ENCODE measurements at places on chromosomes 3 and 15.

DNA sequence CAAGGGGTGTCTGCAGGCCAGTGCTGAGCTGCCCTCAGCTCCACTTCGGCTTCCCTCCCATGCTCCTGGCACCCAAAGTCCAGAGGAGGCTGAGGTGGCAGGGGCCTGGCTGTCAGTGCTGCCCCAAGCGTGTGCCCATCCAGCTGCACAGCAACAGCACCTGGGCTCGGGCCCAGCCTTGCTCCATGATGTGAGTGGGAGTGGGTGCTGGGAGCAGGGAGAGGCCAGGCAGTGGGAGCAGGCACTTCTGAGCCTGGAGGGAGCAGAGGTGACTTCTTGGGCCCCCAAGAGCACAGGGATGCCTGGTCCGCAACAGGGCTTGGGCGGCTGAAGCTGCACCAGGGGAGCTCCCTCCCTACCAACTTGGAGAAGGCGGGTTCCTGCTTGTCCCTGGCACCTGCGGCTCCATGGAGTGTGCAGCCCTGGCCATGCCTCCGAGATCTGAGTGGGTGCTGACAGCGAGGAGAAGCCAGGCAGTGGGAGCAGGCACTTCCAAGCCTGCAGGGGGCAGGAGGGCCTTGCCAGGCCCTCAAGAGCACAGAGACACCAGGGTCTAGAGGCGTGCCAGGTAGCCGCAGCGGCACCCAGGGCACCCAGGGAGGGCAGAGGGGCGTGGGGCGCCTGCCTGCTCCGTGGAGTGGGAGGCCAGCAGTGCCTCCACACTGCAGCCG lies 366.7 kb upstream of the SGO1 start:
- no peak for DNase-seq

DNA sequence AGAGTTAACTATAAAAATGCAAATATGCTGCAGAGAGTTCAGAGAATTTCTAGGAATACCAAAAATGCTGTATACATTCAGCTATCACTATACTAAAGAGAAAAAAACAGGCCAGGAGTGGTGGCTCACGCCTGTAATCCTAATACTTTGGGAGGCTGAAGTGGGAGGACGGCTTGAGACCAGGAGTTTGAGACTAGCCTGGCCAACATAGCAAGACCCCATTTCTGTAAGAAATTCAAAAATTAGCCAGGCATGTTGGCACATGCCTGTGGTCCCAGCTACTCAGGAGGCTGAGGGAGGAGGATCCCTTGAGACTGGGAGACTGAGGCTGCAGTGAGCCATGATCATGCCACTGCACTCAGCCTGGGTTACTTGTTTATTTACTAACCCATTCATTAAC lies 74.7 kb upstream of the SLC12A8 start:
- DNase-seq: no peak

- no peak for DNase-seq
These were observed 40.9 kb downstream of the STAG1 start for GRCh38 chr3:136711277-136711676.

DNA sequence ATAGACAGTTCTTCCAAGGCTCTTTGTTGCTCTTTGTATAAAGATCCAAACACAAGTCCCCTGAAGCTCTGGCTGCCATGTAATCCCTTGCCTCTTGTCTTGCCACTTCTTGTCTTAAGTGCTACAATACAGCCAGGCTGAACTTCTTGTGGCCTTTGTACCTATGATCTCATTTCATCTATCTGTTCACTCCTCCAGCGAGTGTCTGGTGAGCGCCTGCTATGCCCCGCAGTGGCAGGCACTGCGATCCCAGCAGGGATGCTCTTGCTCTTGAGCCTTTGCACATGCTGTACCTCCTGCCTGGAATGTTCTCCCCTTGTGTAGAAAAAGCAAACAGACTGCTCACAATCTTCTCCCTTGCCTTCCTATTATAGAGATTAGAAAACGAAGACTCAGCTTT lies 81.9 kb upstream of the ADPGK start:
- DNase-seq: no peak

DNA sequence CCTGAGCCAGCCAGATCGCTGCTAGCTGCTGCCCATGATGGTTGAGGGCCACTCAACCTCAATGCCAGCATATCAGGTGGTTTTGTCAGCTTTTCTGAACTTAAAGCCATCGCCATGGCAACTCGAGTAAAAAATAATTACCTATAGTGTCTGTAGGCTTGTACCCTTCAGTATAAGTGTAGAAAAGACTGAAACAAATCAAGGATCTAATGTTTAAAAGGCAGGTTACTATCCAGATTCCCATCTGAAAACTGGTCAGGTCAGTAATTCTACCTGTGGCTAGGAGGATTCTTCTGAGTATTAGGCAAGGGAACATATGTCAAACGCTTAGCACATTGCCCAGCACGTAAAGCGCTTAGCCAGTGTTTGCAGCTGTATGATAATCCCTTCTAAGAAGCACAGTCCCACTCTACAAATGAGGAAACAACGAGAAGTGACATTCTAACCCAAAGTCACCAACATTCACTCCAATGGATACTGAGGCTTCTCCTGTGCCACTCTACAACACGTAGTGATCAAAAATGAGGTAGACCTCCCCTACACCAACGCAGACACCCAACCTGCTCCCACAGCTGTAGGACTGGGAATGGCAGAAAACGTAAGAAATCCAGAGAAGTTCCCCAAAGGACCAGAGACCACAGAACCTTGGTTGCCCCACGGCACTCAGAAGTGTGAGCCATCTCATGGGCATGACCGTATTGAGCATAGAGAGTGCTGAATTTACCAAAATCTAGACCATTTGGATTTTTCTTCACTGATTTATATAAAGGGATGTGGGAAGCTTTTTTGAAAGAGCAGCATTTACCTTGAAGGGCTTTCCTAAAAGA lies 55.3 kb downstream of the SLTM start:
- DNase-seq: no peak

GRCh38 chr3:99669879-99670555 lies 31.6 kb downstream of the COL8A1 start:
- DNase-seq: no peak

DNA sequence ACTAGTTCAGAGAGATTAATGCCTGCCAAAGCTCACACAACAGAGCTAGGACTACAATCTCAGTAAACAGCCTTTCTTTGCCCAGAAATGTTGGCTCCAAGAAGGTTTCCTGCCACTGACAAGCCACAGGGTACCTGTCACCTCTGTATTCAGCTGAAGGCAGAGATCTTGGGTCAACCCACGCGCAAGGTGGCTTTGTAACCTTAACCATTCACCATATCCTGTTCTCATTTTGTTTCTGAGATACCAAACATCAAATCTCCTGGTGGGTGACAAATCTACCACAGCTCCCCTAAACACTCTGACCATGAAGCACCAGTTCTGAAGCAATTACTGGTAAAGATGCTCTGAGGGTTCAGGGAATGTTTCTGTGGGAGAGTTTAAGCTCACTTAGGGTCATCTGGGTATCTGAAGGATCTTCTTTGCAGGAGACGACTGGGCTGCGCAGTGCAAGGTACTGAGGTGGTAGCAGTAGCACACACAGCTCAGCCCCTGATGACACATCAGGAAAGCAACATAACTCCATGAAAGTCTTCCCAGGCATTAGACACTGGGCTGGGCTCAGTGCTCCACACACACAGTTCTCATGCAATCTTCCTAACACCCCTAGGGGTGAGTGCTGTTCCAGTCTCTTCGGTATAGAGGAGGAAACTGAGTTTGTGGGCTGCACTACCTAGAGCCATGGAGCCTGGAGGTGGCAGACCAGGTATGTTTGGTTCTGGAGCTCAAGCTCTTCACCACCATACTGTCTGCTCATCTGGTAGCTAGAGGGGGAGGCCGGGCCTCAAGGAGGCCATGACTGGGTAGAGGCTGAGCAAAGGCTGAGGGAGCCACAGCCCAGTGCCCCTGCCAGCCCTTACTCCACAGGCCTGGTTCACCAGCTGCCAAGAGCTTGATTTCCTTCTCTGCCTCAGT lies 7.7 kb downstream of the CXCR6 start:
- no peak for DNase-seq

DNA sequence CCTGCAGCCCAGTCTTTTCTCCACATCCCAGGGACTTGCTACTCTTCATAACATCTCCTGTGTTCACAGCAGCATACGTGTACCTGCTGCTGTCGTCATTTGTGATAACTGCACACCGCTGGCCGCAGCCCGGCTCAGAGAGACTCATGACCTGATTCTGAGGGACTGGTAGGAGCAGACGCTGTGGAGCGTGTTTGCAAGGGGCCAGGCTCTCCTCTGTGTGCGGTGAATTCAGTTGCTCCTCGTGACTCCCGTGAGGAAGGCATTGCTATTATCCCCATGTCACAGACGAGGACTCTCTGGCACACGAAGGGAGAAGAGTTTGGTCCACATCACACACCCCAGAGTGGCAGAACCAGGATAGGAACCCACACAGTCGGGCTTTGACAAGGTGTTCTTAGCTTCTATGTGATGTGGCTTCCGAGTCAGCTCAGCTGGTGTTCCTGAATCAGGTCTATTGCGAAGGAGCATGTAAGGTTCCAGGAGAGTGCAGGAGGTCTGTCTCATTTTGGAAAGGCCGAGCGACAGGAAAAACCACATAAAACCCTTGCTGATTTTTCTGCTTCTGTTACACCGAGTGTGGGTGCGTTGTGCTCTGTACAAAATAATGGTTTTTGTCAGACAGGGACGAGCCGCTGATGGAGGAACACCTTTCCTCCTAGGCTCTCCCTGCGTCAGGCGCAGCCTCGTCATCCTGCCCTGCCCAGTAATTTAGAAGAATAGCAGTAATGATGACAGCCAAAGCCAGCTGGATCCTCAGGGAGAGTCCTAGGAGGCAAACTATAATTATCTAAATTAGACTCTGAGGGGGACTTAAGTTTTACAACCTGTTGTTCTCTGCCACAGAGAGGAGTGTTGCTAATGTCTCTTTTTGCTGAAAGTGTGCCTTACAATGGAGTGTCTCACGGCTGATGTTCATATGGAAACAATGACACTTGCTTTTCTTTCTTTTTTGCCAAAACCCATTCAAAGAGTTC lies 157.5 kb upstream of the RGMA start:
- no peak for DNase-seq

DNA sequence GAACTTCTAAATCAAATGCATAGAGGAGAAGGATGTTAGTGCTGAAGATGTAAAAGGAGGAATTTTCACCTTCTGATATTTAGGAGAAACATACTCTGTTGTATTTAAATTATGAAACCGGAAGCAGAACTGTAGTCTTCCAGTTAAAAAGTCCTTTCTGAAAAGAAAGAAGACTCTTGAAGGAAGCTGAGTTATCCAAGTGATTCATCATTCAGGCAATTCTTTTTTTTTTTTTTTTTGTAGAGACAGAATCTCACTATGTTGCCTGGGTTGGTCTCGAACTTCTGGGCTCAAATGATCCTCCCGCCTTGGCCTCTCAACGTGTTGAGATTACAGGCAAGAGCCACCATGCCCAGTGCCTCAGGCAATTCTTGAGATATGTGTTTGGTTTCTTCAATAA lies 424.8 kb upstream of the TPM1 start:
- no peak for DNase-seq

DNA sequence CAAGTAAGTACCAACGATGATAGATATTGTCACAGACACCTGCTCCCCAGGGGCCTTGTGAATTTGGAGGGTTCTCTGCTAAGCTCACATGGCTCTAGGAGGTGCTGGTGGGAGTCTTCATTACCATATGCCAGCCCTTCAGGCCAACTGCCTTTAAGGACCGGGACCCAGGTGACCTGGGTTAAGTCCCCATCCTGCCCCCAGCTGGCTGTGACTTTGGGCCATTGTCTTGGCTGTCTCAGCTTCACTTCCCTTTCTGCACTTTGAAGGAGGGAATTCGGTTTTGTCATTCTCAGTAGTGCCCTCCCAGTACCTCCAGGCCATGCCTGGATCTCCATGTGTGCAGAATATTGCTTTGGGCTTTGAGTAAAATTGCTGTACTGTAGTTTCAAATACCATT lies 72.8 kb upstream of the ACAD9 start:
- DNase-seq: no peak

- DNase-seq: no peak
These were observed 50.2 kb upstream of the LRRC58 start for GRCh38 chr3:120399372-120399771.

DNA sequence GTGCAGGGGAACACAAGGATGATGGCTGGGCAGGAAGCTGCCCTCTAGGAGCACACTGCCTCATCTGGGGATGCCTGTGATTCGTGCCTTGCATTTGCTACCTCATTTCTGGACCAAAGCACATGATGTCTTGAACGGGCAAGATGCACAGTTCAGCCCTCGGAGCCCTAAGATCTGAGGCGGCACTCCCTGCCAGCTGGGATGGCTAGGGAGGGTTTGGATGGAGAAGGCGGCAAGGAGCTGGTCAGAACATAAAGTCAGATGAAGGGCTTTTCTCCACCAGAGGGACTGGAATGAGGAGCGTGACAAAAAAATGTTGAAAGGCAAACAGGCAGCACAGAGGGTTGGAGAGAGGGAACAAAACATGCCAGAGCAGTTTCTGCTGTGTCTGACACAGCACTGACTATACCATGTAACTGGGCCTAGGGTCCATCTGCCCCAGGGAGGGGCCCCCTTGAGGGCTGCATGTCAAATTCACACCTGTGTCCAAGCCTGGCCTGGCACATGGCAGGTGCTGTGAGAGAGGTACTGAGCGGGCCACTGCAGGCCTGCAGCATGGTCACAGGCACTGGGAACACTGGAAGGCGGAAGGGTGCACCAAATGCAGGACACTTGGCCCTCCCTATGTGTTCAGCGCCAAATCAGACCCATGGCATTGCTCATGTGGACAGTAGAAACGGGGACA lies 21.7 kb downstream of the TMEM43 start:
- no peak for DNase-seq

GRCh38 chr3:48459773-48460516 lies 13.4 kb downstream of the ATRIP start:
- no peak for DNase-seq

GRCh38 chr3:127411083-127411727 lies 123.4 kb upstream of the PRR20G start:
- no peak for DNase-seq

DNA sequence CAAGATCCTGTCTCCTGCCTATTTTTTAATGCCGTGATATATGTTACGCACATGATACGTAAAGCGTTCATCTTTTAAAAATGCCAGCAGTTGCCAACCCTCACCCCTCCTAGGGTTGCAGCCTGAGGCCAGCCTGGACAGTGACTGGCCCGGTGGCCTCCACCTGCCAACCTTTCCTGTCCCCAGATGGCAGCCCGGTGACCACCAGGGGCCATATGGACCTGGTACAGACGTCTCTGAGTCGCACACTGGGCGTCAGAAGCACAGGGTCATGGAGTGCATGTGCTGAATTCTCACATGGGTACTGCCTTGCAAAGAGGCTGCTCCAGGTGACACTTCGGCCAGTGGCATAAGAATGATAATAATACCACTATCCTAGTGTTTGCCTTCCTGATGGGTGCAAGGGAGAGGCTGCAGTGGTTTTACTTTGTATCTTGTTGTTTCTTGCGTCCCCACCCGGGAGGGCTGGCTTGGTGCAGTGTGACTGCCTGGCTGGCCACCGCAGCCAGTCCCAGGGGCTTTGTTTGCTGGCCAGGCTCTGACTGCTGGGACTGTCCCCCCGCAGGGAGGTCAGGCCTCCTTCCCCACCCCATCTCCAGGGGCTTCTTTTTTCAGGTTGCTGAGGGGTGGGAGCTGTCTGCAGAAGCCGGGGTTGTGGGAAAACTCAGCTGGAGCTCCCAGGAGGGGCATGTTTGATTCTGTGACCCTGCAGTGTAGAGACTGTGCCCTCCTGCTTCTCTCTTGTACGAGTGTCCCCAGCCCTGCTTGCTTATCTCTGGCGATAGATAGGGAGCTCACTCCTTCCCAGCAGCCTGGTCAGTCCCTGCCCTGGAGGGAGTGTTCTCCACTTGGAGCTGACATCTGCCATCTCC lies 16.9 kb downstream of the FBLN2 start:
- no peak for DNase-seq

Measured in right renal pelvis (tissue), 4 donors.